T-helper 1 cell (primary cell): ENCODE measurements at places on chromosomes 3 and 15.
A peak's percentile ranks its signal among the peaks of the same experiment; 100 is the strongest.

- no peak for DNase-seq
Measured at GRCh38 chr3:21020043-21020442, 731.0 kb downstream of the ZNF385D start.

- DNase-seq: no peak
Measured at GRCh38 chr3:169615833-169616232, 47.7 kb downstream of the MECOM start.

DNA sequence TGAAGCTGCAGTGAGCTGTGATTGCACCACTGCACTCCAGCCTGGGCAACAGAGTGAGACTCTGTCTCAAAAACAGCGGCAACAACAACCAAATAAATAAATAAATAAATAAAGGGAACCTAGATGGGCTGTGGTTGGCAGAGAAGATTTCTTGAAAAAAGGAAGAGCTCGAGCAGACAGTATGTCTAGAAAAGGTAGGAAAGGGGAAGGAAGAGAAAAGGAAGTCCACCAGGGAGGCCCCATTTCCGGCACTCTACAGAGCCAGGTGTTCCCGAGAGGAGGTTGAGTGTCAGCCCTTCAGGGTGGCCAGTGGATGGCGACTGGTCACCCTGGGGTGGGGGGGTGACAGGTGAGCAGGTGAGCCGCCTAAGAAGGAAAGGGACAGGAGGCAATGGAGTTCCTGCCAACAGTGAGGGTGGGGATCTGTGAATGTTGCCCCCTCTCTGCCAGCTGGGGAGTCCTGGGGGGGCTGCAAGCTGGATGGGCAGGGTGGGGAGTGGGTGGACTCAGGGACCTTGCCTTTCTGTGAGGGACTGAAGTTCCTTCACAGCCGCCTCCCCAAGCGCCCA lies 14.8 kb downstream of the PAQR5 start:
- DNase-seq: no peak

GRCh38 chr3:157074490-157074889 lies 85.5 kb downstream of the CCNL1 start:
- no peak for DNase-seq

GRCh38 chr3:148845756-148846395 lies 18.3 kb downstream of the CPB1 start:
- no peak for DNase-seq

DNA sequence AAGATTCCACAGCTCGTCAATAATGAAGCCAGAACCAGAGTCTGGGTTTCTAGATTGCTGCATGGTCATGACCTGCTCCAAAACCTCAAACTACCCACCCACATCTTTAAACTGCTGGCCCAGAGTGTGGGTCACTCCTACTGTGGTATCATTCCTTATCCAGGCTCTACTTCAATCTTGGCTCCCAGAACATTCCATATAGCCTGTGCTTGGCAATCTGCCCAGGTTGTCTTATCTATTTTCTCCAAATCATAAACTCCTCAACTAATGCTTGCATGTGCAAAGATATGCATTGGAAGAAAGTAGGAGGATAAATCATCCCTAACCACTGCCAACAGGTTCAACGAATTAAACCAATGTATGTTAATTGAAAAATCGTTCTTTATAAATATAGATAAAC lies 169.7 kb downstream of the ANXA2 start:
- DNase-seq: no peak

GRCh38 chr3:172285844-172286243 lies 162.4 kb downstream of the GHSR start:
- DNase-seq: no peak

DNA sequence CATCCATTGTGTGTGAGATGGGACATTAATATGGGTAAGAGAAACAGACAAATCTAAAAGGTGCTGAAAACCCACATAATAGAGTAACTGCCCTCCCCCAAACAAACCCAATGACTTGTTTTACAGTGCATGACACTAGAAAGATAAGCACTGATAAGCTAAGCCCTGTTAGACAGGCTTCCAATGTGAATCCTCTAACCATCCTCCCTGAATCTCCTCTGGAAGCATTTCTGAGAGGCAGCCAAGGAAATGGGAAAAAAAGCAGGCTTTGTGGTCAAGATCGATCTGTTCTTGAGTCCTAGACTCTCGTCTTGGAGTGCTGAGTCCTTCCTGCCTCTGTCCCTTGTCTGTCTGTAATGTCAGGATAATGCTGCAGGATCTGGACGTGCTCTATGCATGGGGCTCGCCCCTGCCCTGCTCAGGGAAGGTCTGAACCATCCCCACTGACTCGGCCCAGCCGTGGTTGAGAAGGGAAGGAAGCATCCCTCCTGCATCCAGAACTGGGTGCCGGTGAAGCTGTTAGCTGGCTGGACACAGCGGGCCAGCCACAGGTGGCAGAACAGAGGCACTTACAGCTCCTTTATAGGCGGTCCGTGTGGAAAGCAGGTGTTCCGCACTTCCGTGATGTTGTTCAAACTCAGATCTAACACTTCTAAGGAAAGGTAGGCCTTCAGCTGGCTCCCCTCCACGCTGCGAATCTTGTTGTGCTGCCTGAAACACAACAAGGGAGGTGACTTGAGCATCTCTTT lies 84.1 kb downstream of the LRIG1 start:
- DNase-seq: no peak

DNA sequence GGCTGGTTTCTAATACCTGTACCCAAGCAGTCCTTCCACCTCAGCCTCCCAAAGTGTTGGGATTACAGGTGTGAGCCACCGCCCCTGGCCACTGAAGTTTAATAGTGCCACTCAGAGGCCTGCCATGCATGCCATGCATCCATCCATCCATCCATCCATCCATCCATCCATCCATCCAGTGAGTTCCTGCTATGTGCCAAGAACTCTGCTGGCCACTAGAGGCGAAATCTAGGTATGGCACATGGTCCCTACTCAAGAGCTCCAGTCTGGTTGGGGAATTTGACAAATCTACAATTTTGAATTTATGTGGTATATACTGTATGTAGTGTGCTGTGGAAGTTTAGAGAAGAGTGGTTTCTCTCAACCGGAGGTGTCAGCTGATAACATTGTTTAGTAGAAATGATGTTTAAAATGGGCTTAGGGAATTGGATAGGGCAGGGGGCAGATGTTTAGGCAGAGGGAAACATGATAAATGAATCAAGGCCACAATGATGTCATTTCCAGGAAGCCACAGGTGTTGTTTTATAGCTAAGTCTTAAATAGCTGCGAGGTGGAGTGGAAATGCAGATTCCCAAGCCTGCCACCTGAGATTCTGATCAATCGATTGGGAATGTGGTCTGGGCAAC lies 384.4 kb upstream of the C2CD4B start:
- no peak for DNase-seq

- DNase-seq: no peak
Measured at GRCh38 chr3:128804811-128805155, 74.6 kb upstream of the ACAD9 start.

DNA sequence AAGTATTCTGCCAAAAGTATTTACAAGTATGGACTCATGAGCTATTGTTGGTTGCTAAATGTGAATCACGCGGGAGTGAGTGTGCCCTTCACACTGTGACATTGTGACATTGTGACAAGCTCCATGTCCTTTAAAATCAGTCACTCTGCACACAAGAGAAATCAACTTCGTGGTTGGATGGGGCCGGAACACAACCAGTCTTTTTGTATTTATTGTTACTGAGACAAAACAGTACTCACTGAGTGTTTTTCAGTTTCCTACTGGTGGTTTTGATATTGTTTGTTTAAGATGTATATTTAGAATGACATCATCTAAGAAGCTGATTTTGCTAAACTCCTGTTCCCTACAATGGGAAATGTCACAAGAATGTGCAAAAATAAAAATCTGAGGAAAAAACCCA lies 30.3 kb downstream of the SYNM start:
- peak; percentile 7 for DNase-seq

- DNase-seq: no peak
Measured at GRCh38 chr15:61112231-61112630, 116.9 kb downstream of the RORA start.

DNA sequence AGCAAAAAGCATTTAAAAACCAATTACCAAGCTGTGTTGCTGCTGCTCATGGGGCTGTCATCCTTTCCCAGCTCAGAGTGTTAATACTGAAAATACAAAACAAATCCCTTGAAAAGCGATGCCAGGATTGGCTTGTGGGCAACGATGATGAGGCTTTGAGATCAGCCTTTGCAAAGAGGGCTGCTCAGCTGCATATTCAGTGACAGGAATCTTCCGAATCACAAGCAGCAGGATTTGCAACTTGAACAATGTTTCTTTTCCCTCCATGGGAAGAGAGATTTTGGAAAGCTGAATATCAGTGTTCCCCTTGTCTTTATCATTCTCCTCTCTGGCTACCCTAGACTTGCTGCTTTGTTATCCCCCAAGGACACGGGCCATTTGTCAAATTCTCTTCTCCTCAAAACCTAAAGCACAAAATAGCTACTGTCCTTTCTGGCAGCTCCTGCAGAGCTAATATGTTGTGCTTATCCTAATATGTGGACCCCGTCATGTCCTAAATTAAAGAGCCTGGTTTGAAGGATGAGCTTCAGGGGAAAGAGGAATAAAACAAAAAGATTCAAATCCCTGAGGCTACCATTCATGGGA lies 375.8 kb downstream of the GAP43 start:
- DNase-seq: no peak

DNA sequence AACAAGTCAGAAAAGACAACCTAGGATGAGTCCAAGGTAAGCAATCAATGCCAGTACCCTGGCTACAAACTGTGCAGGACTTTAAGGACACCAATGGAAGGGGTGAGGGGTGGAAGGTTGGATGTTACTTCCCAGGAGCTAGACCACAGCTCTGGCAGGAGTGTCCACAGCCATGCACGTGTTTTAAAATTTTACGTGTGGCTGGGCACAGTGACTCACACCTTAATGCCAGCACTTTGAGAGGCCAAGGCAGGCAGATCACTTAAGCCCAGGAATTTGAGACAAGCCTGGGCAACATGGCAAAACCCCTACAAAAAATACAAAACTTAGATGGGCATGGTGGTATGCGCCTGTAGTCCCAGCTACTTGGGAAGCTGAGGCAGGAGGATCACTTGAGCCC lies 14.7 kb upstream of the HDC start:
- no peak for DNase-seq

DNA sequence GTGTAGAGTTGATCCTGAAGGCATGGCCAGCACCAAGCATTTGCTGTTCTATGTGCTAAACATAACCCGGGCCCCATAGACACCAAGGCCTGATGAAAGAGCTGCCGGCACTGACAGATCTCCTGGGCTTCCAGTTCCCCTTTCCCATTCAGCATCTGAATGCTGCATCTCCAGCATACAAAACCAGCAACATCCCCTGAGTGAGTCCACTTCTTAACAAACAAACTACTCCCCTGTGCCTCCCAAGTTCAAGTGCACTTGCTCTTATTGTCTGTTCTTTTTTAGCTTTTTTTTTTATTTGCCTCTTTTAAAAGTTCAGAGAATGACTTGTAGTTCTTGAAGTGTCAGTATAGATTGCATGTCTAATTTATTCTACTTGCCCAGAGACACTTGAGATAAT lies 156.0 kb downstream of the EDEM1 start:
- no peak for DNase-seq

- no peak for DNase-seq
Measured at GRCh38 chr3:115280506-115280905, 133.4 kb upstream of the ZBTB20 start.

- DNase-seq: no peak
Measured at GRCh38 chr15:39486621-39487457, 94.0 kb upstream of the THBS1 start.

DNA sequence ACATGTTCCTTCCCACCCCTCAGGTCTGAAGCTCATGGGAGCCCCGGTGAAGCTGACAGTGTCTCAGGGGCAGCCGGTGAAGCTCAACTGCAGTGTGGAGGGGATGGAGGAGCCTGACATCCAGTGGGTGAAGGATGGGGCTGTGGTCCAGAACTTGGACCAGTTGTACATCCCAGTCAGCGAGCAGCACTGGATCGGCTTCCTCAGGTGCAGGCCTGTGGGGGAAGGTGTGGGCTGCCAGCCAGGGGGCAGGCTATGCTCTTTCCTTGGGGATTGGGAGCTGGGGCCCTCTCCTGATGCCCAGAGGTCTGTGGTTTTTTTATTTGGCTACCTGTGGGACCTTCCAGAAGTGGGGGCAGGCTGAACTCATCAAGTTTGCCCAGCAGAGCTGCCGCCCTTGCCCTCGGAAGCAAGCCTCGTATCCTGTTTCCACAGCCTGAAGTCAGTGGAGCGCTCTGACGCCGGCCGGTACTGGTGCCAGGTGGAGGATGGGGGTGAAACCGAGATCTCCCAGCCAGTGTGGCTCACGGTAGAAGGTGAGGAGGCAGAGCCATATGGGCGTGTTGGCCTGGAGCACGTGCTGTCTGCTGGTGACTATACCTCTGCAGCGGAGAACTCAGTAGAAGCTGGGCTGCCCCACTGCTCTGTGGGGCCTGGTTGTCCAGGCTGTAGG lies 2.2 kb downstream of the TYRO3 start:
- no peak for DNase-seq

DNA sequence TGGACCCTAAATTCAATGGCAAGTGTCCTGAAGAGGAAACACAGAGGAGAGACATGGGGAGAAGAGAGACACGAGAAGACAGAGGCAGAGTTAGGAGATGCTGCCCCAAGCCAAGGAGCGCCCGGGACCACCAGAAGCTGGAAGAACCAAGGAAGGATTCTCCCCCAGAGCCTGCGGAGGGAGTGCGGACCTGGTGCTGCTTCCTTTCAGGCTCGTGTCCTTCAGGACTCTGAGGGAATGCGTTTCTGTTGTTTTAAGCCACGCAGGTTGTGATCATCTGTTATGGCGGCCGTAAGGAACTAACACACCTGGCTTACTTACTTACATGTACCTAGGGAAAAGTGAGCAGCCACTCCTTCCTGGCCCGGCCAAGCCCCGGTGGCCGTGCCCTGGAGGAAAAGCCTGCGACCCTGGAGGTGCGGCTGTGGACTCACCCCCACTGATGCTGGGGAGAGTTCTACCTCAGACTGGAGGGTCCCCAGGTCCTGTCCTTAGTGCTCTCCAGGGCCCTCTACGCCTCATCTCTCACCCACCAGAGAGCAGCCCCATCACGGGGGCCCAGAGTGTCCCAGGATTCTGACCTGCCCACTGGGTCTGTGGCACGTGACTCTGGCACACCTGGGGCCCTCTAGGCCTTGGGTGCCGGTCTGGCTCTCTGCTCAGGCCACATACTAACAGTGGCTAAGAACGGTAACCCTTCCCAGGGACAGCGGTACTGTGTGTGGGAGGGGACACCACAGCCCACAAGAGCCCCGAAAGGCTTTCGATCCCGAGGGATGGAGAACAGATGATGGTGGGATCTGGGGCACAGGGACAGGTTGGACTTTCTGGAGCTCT lies 61.8 kb downstream of the ITGA11 start:
- DNase-seq: no peak
